Neural crest cell (in vitro differentiated cells): ENCODE measurements at places on chromosomes 6 and 20.

- peaks cover 9% of the 10 kb centered on the region for H3K27me3 ChIP-seq
- H3K4me3 ChIP-seq, result no peak overlapping the region
- no peaks in the 10 kb centered on the region for H3K36me3 ChIP-seq
Measured at GRCh38 chr6:106692112-106692818, 62.9 kb downstream of the QRSL1 start.

DNA sequence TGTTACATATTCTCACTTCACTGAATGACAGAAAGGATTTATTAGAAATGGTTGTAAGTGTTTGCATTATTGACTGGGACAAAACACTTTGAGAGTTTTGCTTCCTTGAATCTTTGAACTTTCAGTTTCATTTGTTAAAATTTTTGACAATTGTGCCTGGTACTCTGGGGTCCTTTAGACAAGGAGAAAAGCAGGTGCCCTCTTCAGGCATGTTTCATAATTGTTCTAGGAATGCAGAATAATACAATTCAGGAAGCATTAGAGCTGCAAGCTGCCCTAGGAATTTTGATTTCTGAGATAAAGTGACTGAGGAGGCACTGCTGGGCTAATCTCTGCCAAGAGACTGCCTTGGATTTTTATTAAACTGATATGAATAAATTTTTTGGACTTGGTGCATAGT is 49.7 kb downstream of the TOP1 start:
- H3K36me3 ChIP-seq, result peaks cover 16% of the 10 kb centered on the region
- peaks cover 16% of the 10 kb centered on the region for H3K4me1 ChIP-seq
- no peak overlapping the region for H3K4me3 ChIP-seq
- no peak overlapping the region for H3K27ac ChIP-seq

GRCh38 chr20:6040540-6040939 is 13.3 kb downstream of the LRRN4 start:
- peaks cover 11% of the 10 kb centered on the region for H3K36me3 ChIP-seq
- no peak for DNase-seq
- H3K4me1 ChIP-seq, result no peaks in the 10 kb centered on the region
- peak overlapping the region; percentile 18 for H3K4me3 ChIP-seq
- no peaks in the 10 kb centered on the region for H3K27me3 ChIP-seq

- no peak overlapping the region for H3K4me3 ChIP-seq
- no peak for DNase-seq
- no peak overlapping the region for H3K27ac ChIP-seq
Measured at GRCh38 chr6:84512391-84512790, 252.0 kb downstream of the TBX18 start.

DNA sequence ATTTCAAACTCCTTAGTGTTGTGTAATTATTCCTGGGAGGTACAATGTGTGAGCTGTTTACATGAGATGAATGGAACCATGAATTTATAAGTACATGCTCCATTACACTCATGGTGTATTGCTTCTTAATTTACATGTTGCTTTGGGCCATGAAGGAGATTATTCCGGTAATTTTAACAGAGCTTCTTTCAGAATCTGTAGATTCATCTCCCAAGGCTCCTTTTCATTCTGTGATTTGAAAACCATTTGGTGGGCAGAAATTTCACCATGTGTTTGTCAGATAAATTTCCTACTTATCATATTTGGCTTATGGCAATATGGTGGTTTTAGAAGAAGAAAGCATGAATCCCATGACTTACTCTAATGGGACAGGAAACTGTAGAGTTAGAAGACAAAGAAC is 421.6 kb upstream of the EYS start:
- H3K27me3 ChIP-seq, result no peaks in the 10 kb centered on the region
- no peak overlapping the region for H3K4me3 ChIP-seq
- H3K4me1 ChIP-seq, result peaks cover 2% of the 10 kb centered on the region
- H3K36me3 ChIP-seq, result no peaks in the 10 kb centered on the region

GRCh38 chr6:125363039-125363823 is 61.5 kb upstream of the HDDC2 start:
- H3K4me1 ChIP-seq, result peaks cover 42% of the 10 kb centered on the region
- DNase-seq, result peak; percentile 67
- peaks cover 85% of the 10 kb centered on the region for H3K27me3 ChIP-seq
- H3K36me3 ChIP-seq, result no peaks in the 10 kb centered on the region
- H3K27ac ChIP-seq, result peak overlapping the region; percentile 36

DNA sequence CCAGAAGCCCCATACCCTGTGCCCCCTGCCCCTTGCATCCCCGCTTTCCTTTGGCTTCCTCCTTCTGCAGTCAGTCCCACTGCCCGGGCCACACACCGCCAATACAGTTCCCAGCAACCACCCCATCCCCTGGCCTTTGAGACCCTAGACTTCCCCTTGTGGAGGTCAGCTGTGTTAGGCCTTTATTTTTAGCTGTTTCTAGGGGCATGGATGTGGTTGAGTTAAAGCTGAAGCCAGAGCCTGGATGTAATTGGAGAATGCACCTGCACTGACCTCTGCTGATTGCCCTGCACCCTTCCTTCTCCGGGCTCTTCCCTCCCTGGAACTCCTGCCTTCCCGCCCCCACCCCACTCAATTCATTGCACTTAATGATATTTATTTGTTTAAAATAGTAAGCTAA is 33.9 kb downstream of the LYRM2 start:
- H3K27me3 ChIP-seq, result no peaks in the 10 kb centered on the region
- no peak overlapping the region for H3K4me3 ChIP-seq
- H3K4me1 ChIP-seq, result no peaks in the 10 kb centered on the region
- no peak overlapping the region for H3K27ac ChIP-seq
